ENCODE measurements at places on chromosomes 6 and 20.

GRCh38 chr6:113009682-113010081 is 662.6 kb downstream of the RFPL4B start:
- DNase-seq = no peak

DNA sequence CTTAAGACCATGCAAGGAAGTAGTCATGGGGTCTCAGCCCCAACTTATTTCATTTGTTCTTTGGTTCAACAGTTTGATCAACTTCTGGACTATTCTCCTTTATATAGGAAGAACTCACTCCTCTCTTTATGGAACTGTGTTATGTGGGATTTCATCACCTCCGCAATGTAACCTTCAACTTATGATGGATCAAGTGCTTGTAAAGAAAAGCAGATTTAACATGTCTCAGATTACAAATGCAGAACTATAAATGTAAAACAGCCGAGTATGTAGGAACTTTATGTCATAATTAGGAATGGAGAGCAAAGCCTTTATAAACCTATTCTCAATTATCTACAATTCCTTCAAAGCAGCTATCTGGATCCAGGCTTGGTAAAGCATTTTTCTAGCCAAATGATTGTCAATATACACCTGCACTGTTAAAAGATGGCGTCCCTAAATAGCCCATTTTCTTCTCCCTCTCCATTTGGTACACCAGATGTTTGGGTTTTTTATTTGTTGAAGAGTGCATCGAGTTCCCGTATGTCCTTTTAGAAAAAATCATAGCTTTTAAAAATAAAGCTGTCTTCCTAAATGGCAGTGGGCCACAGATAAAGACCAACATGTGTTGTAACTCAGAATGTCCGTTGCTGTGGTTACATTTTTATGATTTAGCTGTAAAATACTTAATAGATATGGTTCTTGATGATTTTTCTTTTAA is 985.1 kb upstream of the SLC35B3 start:
- DNase-seq = no peak

DNA sequence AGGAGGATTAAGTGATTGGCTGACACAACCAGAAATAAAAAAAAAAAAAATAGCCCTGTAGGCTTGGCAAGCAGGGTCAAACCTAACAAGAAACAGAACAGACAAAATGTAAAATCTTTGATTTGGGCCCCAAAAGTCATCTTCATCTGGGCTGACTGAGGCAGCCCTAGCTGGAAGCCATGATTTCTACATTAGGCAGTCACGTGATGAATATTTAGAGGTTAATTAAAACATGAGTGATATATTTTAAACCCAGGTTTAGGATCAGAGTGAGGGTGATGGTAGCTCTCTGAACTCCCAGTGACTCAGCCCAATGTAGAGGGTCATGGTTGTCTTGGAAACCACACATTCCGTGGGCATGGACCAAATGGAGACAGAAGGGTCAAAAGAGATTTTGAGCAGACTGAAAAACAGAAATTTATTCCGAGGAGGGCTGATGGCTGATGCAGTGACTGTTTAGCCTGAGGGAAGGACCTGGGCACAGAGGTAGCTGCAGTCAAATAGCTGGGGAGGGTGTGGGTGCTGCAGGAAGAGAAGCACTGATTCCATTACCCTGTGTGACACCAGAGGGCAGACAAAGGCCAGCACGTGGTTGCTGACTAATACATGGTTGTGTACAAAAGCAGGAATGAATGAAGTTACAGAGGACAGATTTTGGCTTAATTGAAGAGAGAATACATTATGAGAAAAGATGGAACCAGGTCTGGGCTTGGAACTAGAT is 573.1 kb upstream of the CHD6 start:
- DNase-seq = no peak

DNA sequence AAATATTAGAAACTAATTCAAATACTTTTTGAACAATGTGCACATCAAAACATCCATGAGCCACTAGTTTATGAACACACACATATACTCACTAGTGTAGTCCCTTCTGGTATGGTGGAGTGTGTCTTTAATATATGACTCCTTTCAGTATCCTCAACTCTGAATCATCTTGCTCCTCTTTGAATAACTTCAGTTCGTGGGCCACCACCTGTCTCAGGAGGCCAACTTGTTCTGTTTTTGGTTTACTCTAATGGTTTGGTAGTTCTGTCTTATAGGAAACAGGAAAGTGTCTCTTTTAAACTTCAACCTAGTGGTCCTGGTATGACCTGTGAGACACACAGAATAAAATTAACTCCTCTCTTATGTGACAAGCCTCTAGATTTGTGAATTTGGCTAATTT is 55.6 kb downstream of the ZNF292 start:
- no peak for DNase-seq

DNA sequence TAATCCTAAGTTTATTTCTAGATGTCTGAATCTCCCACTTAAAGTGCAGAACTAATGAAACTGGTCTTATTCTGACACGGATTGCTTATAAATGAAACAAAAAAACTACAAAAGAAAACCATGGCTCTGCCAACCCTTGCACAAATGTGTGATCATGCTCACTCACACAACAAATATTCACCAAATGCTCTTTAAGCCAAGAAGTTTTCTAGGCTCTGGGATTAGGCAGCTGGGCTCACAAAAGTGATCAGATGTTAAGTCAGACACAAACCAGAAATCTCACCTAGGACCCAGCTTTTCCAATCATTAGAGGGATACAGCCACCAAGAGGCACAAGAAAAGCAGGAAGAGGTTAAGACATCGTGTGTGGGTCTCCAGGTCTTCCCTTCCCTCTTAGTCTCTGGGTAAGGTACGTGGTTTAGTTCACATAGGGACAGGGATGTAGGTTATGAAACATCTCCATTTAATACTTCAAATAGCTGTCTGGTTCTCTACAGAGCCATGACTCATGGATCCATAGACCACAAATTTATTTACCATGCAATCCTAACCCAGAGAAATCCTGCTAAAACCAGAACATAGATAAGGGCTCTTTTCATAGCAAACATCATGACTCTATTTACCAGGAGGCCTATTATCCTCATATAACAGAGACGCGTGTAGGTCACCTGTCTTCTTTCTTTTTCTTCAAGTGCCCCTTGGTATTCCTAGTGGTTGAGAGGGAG is 165.2 kb downstream of the WDR27 start:
- no peak for DNase-seq

- no peak for DNase-seq
Measured at GRCh38 chr6:99579781-99580180, 11.3 kb upstream of the CCNC start.

DNA sequence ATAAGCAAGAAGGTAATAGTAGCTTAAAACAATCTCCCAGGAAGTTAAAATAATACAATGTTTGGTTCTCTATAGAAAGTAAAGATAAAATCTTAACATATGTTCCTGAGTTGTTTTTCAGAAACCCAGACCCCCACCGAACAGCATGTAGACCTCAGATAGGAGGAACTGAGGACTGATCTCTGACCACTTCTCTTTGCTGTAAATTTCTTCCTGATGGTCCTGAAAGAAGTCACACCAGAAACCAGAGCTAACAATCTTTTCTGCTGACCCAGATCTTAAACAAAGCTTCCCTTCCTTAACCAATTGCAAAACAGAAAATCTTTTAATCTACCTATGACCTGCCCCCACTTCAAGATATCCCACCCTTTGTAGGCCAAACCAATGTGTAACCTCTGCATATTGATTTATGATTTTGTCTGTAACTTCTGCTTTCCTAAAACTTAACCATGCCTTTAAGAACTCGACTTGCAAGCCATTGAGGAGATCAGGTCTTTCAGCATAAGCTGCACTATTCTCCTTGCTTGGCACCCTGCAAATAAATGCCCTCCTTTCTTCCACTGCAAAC is 21.9 kb upstream of the BEND6 start:
- no peak for DNase-seq

GRCh38 chr6:33549196-33549595 is 30.9 kb downstream of the BAK1 start:
- DNase-seq = no peak

DNA sequence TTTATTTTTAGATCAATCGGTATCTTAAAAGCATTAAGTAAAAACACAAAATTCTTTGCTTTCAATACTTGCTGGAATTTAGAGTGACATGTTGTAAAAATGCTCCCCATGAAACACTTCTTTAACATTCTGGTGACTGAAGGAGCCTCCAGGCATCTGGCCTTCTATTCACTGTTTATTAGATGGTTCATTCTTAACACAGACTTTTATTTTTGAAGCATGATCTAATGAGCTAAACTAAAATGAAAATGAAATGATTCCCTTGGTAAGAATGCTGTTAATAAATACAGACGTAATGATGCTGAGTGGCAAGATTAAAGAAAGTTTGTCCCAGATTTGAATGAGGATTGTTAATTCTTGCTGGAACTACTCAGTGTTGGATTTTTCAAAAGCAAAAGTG is 698.4 kb downstream of the TENT5A start:
- DNase-seq = no peak

- no peak for DNase-seq
Measured at GRCh38 chr6:17280552-17281090, 540 bp upstream of the RBM24 start.

DNA sequence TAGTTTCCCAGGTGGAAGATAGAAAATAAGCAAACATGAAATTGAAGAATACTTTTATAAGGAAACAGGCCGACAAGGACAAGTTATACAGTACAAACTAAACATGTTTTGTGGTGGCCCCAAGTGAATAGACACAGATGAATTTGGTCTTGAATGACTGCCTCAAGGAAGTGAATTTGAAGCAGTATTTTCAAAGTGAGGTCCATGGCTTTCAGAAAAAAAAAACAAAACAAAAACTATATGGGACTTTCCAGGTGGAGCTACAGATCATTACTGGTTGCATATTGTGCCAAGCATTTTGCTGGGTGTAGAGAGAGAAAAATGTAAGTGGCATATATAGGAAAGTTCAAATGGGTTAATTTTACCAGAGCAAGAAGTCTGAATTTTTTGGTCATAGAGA is 68.8 kb downstream of the CYB5R4 start:
- no peak for DNase-seq

GRCh38 chr6:137305691-137306090 is 86.5 kb upstream of the IFNGR1 start:
- no peak for DNase-seq

DNA sequence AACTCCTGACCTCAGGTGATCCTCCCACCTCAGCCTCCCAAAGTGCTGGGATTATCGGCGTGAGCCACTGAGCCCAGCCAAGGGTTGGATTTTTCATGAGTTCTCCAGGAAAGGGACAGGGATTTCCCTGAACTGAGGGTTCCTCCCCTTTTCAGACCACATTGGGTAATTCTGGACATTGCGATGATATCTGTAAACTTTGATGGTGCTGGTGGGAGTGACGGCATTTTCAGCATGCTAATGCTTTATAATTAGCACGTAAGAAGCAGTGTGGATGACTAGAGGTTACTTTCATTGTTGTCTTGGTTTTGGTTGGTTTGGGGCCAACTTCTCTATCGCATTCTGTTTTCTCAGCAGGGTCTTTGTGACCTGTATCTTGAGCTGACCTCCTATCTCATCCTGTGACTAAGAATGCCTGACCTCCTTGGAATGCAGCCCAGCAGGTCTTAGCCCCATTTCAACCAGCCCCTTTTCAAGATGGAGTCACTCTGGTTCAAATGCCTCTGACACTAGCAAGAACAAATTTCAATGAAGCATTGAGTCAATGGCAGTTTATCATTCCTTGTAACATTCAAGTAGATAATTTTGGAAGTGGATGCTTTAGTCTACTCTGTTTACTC is 156.5 kb downstream of the TTLL2 start:
- DNase-seq = no peak

GRCh38 chr6:128412680-128413079 is 107.7 kb downstream of the PTPRK start:
- DNase-seq = no peak

DNA sequence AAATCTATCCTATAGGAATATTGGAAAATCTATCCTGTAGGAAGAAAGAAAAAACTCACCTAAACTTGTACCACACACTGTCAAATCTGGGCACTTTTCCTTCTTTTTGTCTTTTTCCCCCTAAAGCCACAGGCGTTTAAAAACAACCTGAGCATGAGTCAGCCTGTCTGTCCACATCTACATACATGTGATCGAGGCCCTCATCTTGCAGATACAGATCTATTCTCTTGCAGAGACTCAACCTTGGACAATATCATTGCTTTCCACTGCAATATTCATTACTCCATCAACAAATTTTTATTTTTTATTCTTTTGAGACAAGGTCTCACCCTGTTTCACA is 95.9 kb upstream of the IYD start:
- no peak for DNase-seq
